ENCODE measurements at places on chromosomes 4 and X. TPM values are rescaled to one million over a fixed set of nuclear protein-coding genes. Genes with fewer than 3 reads are reported as not detected.

C4orf54 gene
- total RNA-seq, result 15.6 TPM

DNA sequence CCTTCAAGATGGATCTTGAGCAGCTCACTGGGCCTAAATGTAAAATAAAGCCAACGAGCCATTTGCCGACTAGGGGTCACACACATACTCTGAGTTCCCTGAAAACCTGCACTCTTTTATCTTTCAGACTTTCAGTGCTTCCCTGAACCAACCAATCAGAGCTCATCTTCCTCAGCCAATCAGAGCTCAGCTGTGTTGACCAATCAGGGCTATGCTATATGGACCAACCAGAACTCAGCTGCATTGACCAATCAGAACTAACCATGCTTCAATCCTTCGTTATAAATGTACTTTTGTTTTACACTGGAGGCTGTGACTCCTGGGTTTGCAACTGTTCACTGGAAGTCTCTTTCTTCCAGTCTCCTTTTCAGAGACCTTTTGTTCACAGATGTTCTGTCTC, 19.3 kb downstream of the SLC25A53 start:
- DNase-seq, result no peak

DNA sequence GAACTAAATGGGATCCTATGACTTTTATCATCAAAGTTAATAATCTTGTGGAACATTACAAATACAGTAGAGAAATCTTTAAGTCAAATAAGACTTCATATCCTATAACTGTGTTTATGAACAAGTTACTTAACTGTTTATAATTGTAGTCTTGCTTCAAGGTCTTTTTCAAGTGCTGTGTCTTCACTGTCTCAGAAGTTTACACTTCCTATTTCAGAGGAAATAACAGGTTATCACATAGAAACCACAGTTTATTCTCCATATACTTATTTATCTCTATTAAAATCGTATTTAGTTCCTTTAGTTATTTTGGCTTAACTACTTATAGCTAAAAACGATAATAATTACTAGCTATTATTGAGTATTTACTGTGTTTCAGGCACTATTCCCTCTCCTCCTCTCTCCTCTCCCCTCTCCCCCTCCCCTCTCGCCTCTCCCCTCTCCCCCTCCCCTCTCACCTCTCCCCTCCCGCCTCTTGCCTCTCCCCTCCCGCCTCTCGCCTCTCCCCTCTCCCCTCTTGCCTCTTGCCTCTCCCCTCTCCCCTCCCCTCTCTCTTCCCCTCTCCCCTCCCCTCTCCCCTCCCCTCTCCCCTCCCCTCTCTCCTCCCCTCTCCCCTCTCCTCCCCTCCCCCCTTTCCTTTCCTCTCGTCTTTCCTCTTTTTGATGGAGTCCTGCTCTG, 63.7 kb downstream of the RBPJ start:
- DNase-seq, result no peak

SCD5 gene
- 15.5 TPM for total RNA-seq

DNA sequence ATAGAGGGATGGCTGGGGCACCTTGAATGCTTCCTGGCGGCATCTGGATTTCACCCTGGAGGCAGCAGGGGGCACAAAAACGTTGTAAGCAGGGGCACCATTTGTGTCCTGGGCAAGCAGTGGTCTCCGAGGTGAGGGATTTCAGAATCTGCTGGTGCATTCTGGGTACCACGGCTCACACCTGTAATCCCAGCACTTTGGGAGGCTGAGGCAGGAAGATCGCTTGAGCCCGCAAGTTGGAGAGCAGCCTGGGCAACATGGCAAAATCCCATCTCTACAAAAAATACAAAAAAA, 16.8 kb upstream of the TBC1D14 start:
- DNase-seq, result no peak

DNA sequence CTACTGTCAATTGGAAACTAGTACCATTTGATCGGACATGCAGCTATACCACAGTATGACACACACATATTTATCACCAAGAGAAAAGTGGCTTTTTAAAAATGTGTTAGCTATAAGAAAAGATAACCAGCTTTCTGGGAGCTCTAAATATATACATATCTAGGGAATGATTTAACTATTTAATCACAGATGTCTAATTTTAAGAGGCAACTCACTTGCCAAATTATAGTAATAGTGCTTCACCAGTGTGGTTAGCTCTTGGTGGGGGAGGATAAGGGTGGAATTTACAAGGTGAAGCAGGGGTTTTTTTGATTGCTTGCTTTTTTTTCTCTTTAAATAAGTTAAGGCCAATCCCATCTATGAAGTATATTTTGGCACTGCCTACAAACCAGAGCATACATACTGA, 547.7 kb upstream of the DIPK2B start:
- no peak for DNase-seq

GRCh38 chr4:78020677-78021076, 36.4 kb upstream of the FRAS1 start:
- DNase-seq, result no peak

DNA sequence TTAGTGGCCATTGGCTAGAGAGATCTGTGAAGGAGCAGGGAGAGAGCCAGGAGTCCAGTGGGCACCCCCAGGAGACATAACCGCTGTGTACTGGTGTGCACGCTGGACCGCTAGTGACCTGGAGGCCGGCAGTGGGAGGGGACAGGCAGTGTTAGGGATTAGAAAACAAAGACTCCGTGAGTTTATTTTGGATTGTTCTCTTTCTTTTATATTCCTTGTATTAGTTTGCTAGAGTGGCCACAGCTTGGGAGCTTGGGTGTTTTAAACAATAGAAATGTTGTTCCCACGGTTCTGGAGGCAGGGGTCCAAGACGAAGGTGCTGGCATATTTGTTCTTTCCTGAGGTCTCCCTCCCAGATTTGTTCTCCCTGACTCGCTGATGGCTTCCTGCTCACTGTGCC, 266.4 kb downstream of the RAPGEF2 start:
- no peak for DNase-seq

NMU gene
- total RNA-seq, result 2.8 TPM

GRCh38 chr4:171718069-171718468, 95.1 kb upstream of the GALNTL6 start:
- DNase-seq, result no peak

- DNase-seq, result no peak
Measured at GRCh38 chrX:40622479-40623138, 619 bp upstream of the MPC1L start.

CXCL8 gene
- 15.5 TPM for total RNA-seq

GRCh38 chrX:25290132-25290531, 274.4 kb upstream of the ARX start:
- no peak for DNase-seq

GRCh38 chr4:38664706-38665401, 855 bp downstream of the KLF3 start:
- peak; percentile 34 for DNase-seq

FHDC1 gene
- 12.2 TPM for total RNA-seq

DNA sequence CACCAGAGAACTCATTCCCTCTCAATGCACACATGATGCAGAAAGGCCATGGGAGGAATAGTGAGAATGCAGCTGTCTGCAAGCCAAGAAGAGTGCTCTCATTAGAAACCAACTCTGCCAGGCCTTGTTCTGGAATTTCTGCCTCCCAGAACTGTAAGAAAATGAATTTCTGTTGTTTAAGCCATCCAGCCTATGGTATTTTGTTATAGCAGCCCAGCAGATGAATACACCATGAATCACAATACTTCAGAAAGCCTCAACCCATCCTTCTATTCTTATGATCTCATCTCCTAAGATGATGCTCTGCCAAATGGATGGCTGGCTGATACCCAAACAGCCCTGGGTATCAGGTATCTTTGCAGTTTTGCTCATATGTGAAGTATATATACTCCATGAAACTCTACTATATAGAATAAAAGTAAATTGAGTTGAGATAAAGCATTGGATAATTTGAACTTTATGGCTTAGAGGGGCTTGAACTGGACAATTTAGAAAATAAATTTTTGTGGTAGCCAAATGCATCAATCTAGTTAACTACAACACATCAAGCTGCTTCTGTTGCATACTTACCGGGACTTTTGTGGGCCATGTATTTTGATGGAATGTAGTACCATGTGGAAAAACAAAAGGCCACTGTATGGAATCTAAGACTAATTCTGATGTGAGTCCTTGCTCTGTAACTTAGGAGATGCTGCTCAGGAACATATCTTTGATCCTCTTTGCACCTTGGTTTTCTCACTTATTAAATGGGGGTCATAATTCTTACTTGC, 245.9 kb downstream of the HS3ST1 start:
- no peak for DNase-seq

SFRP2 gene
- total RNA-seq, result 94.7 TPM

DNA sequence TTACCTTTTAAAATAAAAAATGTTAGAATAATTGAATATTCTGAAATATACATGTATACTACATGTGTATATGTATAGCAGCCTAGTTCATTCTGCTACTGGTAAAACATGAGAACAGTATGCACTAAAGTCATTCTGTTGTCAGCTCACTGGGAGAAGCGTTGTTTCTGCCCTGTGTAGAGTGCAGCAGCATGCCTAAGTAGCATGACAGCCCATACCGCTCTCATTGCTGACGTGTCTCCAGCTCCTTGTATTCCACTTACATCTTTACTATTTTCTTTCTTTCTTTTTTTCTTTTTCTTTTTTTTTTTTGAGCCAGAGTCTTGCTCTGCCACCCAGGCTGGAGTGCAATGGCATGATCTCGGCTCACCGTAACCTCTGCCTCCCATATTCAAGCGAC, 90.7 kb downstream of the KLHL8 start:
- DNase-seq, result no peak

GRIA3 gene
- total RNA-seq, result 7.3 TPM

GRCh38 chr4:138104284-138104680, 137.9 kb downstream of the SLC7A11 start:
- DNase-seq, result no peak

- DNase-seq, result no peak
Measured at GRCh38 chrX:39895218-39896110, 202.3 kb downstream of the BCOR start.

DNA sequence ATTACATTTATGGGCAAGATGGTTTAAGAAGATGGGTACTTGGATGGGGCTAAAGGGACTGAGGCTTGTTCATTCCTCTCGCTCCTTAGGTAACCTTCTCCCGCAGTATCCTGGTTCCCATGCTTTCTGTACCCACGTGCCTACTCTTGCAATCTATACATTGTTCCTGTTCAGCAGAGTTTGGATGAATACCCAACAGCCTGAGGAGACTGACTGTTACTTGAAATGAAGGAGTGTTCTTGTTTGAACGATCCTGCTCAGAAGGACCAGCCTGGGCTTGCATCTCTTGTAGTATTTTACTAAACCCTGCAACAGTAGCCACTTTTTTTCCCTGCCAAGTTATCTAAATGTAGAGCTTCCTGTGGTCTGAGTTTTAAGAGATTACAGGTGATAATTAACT, 33.7 kb upstream of the ADH6 start:
- DNase-seq, result peak; percentile 12

DNA sequence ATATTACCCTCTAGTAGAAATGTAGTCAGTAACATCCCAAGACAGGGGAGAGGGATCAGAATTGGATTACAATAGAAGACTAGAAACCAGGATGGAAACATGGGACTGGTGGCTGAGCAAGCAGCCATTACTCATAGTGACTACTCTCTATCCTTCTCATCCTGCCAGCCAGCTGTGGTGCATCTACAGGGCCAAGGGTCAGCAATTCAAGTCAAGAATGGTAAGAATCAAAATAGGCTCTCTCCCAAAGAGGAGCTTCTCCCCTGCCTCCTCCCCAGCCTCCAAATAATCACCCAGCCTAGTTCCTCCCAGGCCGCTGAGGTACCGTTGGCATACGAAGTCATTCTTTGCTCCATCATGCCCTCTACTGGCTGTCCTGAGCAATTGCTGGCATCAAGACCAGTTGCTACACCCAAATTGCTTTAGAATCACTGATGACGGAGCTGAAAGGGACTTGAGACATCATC, 19.4 kb downstream of the AWAT2 start:
- DNase-seq, result peak; percentile 10

PHEX gene
- total RNA-seq, result 1.5 TPM

SUPT20HL1 gene
- total RNA-seq, result not detected

DNA sequence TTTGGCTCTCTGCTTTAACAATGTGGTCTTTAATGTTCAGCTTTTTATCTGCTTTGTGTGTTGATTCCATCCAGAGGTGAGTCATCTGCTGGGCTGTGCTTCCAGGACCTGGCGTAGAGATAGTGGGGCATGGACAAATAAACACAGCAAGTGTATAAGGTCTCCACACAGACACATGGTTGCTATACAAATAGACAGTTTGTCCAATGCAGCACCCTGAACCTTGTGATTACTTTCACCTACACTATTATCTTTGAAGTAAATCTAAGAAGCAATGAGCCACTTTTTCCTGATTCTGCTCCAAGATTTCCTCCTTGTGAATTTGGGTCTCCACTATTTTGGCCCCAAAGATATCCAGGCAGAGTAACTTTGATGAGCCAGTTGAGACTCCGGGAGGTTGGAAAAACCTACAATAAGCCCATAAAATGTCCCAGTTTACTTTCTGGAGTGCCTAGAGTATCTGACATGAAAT, 12.1 kb downstream of the PPARGC1A start:
- DNase-seq, result no peak

DNA sequence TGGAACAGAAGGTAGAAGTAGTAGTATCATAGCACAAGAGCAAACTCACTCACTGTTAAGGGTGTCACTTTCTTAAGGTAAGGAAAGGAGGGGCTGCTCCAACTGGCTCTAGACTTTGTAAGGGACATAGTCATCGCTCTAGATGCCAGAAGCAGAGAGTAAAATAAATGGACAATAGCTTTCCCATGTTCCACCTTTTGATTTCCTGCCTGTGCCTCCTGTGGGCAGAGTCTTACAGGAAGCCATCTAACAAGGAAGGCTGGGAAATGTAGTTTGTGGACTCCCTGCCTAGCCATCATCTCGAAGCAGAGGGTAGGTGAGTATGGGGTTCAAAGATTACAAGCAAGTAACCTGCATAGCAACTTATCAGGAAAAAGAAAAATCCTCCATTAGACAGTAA, 1.7 kb upstream of the METTL14 start:
- no peak for DNase-seq

- no peak for DNase-seq
Measured at GRCh38 chr4:183014361-183015084, 84.5 kb upstream of the WWC2 start.

SMIM31 gene
- not detected for total RNA-seq

GRCh38 chrX:129678614-129679195, 23.9 kb upstream of the APLN start:
- DNase-seq, result no peak

DNA sequence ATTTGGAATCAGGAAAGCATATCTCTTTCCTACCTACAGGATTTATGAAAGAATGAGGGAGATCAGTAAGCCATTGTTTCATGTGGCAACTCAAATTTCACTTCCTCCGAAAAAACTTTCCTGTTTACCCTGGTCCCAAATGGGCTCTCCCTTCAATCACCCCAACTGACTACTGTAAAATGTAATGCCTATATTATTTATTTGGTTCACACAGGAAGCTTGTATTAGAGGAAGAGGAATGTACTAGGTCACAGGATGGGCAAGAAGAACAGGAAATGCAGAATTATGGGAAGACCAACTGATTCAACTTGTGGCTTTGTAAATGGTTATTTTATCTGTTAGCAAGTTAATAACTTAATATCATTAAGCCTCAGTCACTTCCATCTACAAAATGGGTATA, 23.1 kb downstream of the COL4A6 start:
- no peak for DNase-seq

RWDD4 gene
- 15.7 TPM for total RNA-seq

Data from skin of body (tissue), 3 donors.